ENCODE measurements at places on chromosomes 3 and 15.

- no peak for DNase-seq
Observed at GRCh38 chr3:163768048-163768447, 1310.2 kb downstream of the SI start.

- no peak for DNase-seq
Observed at GRCh38 chr15:55917881-55918296, 75.5 kb downstream of the NEDD4 start.

- DNase-seq = no peak
Observed at GRCh38 chr3:32484436-32484835, 18.2 kb downstream of the CMTM6 start.

- DNase-seq = no peak
Observed at GRCh38 chr3:12963231-12963896, 109.9 kb downstream of the IQSEC1 start.

- no peak for DNase-seq
Observed at GRCh38 chr3:64505419-64505818, 182.4 kb downstream of the ADAMTS9 start.

DNA sequence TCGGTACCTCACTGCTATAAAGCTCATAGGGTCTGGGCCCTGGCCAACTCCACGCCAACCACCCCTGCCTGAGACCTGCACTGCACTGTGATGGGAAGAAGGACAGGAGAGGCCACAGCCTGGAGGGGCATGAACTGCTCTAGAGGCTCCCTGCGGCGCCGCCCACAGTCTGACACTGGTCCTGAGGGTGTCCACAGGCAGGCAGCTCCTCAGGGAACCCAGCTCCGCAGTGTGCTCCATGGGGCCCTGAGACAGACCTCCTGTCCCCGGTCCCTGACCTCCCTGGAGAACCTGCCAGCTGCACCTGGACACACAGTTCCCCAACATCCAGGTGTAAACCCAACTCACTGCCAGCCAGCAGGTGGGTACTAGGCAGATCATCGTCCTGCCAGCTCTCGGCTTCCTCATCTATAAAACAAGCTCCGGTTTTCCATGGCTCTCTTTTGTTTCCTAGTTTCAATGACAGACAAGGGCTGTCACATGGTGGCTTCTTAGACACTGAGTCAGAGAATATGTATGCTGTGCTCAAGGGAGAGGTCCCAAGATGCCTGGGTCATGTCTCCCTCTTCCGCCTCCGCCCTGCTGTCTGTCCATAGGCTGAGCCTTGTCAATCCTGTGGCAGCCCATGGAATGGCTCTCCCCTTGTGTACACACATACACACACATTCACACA is 5.1 kb upstream of the HAPLN3 start:
- DNase-seq = no peak

- DNase-seq = no peak
Observed at GRCh38 chr15:52556524-52557273, 12.1 kb downstream of the ARPP19 start.

GRCh38 chr3:37687966-37688365 is 173.7 kb upstream of the CTDSPL start:
- no peak for DNase-seq

DNA sequence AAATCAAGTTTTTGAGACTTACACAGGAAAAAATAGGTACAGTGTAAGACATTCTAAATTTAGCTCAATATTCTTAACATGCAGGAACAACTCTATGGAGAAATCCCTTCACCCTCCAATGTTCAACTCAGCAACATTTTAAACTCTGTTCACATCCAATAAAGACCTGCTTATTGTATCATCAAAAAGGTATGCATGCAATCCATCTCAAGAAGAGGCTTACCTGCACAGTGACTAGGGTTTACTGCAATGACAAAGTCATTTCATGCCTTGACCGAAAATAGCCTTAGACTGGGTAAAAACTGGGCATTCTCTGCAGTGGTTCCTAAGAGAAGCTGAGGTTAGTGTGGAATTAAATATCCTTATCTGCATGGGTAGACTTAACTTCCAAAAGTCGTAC is 80.5 kb downstream of the MAGI1 start:
- no peak for DNase-seq

DNA sequence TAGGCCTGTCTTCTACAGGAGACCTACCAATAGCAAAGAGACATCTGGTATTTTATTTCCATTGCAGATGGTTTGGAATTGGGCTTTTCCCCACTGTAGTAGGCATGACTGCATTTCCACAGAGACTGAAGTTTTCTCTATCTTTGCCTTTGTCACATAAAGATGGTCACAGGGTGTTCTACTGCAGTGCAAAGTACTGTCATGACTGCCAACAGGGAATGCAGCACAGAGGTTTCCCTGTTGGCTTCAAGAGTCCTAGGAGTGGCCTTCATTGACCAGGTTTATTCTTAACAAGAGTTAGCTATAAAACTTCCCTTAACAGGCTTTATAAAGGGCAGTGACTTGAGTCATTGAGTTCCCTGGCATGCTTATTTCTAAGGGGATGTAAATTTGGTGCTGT is 36.8 kb upstream of the TM4SF4 start:
- DNase-seq = no peak

DNA sequence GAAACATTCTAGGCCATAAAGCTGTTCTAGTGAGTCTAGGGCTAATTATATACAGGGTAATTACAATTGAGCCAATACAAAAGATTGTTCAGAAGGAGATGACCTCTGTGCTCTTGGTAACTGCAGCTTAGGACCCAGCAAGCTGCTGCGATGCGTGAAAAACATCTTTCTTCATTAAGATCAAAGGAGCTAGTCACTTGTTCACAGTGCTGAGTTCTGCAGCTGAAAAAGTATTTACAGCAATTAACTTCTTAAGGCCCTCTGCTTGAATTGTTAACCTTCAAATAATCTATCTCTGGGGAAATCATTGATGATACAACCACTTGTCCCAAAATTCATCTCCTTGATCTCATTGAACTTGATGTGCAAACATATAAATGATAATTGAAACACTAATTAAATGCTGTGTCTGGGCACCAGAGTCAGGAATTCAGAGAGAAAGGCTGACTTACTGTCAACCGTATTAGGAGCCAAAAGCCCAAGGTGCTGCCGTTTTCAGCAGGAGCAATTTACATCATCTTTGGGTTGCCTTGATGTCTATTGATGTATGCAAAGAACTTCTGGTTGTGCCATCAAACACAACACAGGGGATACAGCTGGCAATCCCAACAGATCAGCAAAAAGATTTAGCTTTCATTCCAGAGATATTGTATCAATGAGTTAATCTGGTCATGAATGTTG is 213.0 kb downstream of the NECTIN3 start:
- DNase-seq = no peak

DNA sequence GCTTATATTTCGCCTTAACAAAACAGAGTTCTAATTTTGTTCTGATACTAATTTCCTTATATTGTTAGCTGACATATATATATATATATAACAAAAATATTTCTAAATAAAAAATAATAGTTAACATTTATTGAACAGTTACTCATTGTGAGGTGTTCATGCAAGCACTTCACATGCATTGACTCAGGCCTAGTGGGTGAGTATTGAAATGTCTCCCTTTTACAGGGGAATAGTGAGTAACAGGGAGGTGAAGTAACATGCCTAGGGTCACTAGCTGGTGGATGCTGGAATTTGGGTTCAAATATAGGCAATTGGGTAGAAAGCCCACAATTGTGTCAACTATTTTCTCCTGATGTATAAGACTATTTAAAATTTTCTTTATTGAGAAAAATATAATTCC is 102.6 kb upstream of the ZPLD1 start:
- DNase-seq = no peak

DNA sequence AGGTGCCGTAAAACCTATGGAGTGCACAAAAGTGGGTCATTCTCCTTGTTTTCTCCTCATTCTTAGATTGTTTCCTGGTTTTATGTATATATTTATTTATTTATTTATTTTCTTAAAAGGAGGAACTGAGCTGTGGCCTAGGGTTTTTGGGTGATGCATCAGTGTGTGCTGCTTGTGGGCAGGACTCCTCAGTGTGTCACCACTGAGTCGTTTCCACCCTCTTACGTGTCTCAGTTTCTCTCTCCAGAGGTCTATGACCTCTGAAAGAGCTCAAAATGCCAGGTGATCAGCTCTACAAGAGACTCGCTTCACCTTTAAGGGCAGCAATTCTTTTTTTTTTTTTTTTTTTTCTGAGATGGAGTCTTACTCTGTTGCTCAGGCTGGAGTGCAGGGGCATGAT is 72.9 kb downstream of the CD200 start:
- no peak for DNase-seq

GRCh38 chr15:95845862-95846515 is 484.5 kb upstream of the NR2F2 start:
- DNase-seq = no peak

- DNase-seq = no peak
Observed at GRCh38 chr3:71076361-71077002, 507.0 kb downstream of the FOXP1 start.

GRCh38 chr3:177069514-177070329 is 127.6 kb downstream of the TBL1XR1 start:
- DNase-seq = no peak

- DNase-seq = no peak
Observed at GRCh38 chr3:171417813-171418212, 42.4 kb downstream of the TNIK start.

DNA sequence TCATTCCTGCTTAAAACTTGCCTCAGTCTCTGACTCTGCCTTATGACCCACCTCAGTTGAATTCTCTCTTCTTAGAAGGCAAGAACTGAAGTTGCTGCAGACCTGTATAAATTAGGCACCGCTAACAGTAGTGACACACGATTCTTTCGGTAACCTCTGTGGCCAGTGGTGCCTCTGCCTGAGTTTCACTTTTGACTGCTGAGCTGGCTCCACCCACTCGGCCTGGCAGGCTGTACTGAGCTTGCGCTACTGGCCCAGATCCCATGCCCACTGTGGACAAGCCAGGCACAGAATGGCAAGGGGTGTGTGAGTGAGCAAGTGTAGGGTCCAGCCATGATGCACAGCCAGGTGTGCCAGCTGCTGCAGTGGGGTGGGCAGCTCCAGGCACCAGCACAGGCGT is 19.1 kb upstream of the EIF1B start:
- no peak for DNase-seq

DNA sequence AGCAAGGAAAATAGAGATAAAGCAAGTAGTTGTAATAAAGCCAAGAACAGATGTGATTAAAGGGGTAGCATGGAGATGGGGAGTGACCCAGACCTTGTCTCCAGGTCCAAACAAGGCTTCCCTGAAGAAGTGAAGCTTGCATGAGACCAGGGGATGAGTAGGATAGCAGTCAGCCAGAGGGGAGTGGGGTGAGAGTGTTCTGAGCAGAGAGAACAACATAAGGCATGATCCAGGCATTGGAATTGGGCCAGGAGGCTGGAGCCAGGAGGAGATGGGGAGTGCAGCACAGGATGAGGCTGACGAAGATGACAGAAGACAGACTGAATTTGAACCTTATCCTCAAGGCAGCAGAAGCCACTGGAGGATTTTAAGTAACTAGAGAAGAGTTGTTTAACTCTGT is 7.2 kb downstream of the TMOD2 start:
- DNase-seq = no peak

- no peak for DNase-seq
Observed at GRCh38 chr3:64693031-64693430, 5.2 kb upstream of the ADAMTS9 start.

DNA sequence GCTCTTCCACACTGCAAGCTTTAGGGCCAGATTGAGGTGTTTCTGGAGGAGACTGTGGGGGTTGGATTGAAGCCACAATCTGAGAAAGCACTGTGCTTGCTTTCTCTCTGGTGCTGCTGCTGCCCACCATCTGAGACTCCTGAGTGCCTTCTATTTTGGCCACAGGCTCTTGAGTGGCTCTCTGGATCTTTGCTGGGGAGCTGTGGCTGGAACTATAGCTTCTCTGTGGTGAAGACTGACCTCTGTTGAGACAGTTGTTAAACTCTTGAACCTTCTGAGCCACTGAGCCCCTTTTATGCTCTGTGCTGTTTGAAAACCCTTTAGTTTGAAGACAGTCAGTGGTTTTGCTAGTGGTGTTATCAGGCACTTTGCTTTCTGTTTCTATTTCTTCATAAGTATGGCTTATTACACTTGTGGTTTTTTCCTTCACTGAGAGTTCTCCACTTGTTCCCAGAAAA is 108.7 kb upstream of the TSPAN3 start:
- DNase-seq = no peak

GRCh38 chr15:65772930-65773329 is 19.2 kb downstream of the DENND4A start:
- DNase-seq = no peak

Data from activated CD4-positive, alpha-beta T cell treated with anti-CD3 and anti-CD28 coated beads, Interleukin-2, amount 50 U/mL, for 1 hour (primary cell).